NCI-H2107 (cell line): ENCODE measurements at places on chromosomes 16 and 17.

GRCh38 chr17:82876149-82876548, 36.3 kb upstream of the ZNF750 start:
- DNase-seq, result no peak

DNA sequence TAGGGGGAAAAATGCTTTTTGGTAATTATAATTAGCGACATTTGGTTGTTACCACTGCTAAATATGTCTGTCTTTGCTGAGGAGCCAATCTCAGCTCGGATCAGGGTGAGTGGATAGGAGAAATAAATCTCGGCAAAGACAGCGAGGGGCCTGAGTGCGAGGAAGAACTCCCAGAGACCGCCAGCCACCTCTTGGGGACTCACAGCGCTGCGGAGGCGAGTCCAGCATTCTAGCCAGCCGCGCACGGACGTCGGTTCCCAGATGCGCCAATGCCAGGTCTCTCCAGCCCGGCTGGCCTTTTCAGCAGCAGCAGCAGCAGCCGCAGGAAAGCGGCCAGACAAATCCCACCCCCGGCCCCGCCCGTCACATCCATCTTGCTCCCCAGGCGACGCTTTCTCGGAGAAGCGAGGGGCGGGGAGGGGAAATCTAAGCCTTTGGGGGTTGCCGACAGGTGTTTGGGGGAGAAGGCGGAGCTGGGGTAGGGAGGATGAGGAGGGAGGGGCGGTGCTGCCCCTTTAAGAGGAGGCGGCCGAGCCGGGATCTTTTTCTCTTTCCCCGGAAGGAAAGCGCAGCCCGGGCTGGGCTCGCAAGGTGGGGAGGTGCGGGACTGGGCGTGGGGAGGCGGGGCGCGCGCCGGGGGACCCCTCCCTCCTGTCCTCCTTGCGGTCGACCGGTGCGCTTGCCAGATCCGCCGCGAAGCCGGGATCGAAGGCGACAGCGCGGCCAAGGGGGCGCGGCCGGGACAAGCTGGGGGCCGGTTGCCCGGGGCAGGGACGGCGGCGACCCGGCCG, at the start of gene ITGA3:
Gene ITGA3 (plus strand): TSS at position 685 of the 791 bp plus-strand sequence. CDS start 330 bp downstream, outside the sequence.
- DNase-seq, result peak; percentile 91

DNA sequence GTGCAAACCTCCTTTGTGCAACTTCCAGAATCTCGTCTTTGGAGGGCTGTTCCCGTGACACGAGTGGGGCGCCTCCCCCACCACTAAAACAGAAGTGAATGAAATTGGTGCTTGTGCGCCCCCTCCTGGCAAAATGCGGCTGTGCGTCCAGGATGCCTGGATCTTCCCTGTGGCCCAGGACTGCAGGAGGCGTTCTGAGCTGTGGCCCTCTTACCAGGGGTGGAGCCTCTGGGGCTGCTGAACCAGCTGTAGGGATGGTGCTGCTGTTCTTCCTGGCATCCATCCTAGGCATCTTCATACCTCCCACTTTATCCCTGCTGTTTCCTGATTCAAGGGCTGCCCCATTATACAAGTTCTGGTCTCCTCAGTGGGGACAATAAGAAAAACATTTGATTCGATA, 18.5 kb upstream of the NAGLU start:
- no peak for DNase-seq

DNA sequence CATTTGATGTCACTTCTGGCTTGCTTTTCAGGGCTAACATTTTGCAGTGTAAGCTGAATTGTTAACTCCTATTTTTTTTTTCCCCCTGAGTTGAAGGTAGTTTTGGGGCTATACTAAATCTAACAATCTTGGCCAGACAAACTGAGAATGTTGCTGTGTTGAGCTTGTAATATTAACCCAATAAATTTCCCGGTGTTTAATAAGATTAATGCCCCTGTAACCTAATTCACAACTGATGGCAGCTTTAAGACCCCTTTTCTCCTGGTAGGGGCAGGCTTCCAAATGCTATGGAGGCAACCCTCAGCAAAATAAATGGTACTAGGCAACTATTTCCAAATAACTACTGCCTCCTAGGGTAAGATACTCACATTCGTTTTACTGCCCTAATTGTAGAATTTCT, 549.6 kb upstream of the KIF2B start:
- DNase-seq, result no peak

DNA sequence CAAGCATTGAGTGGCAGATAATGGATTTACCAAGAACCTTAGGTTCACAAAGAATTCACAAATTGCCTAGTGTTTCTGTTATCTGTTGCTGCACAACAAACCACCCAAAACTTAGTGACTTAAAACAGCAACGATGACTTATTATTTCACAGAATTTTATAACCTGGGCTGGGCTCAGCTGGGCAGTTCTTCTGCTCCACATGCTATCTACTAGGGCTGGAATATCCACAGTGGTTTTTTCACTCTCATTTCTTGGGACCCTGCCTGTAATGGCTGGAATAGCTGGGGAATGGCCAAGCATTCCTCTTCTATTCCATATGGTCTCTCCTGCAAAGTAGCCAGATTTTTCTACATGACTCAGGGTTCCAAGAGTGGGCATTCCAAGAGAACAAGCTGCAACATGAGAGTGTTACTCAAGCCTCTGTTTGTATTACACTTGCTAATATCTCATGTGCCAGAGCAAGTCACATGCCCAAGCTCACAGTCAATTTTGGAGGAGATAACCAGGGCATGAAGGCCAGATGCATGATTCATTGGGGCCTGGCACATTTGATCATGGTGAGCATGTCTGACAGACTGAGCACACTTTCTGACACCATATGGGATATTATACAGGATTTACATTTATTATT, 4.9 kb upstream of the PSMD7 start:
- DNase-seq, result no peak

DNA sequence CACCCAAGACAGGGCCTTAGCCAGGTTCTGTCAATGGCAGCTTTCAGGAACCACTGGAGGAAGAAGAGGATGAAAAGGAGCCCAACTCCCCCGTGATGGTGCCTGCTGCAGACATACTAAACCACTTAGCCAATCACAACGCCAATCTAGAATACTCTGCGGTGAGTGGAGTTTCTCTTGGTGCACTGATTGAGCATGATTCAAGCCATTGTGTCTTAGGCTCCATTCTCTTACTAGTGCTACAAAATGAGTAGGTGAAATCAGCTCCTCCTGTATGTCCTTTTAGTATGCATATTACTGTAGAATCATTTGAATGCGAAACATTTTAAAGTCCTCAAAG, 1.4 kb downstream of the SETD6 start:
- DNase-seq, result no peak

- no peak for DNase-seq
Measured at GRCh38 chr16:81778861-81779535, at the start of gene PLCG2. Gene PLCG2, plus strand, starts transcription at chr16:81779291. Its CDS starts 6,699 bp downstream, at chr16:81785990.

GRCh38 chr17:75260641-75261335, 618 bp downstream of the GGA3 start:
- DNase-seq, result no peak

DNA sequence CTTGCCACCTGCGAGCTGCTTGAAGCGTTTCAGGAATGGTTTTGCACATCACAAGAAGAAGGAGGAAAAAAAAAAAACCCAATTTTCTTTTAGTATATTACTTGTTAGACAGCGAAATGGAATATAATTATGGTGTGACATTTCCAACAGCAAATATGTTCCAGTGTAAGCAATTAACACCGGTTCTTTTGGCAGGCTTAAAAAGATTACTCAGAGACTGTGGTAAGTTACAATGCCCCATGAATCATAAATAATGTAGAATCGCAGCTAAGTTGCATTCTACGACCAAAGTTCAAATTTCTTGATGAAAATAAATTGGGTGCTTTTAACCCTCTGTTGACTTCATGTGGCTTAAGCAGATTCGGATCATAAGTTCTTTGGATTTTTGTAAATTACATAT, 245.2 kb downstream of the XYLT1 start:
- DNase-seq, result no peak

GRCh38 chr17:75875182-75875939, 3.0 kb downstream of the TRIM47 start:
- no peak for DNase-seq

DNA sequence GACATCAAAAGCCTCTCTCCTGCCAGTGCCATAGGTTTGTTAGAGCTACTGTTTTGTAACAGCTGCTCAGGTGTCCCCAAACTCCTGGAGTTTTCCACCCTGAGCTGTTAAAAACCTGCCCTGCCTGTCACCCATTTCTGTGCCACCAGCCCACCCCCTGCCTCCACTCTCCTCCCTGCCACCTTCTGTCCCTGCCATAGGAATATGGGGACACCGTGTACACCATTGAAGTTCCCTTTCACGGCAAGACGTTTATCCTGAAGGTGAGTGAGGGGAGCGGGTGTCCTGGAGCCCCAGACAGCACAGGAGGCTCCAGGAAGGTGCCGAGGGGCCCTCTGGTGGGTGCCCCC, 5.2 kb upstream of the TCAP start:
- no peak for DNase-seq

GRCh38 chr16:82402665-82403218, 224.0 kb upstream of the CDH13 start:
- no peak for DNase-seq

GRCh38 chr17:51142597-51142996, 10.8 kb upstream of the NME1 start:
- no peak for DNase-seq

GRCh38 chr17:50699410-50699809, 8.3 kb downstream of the ANKRD40 start:
- DNase-seq, result no peak

DNA sequence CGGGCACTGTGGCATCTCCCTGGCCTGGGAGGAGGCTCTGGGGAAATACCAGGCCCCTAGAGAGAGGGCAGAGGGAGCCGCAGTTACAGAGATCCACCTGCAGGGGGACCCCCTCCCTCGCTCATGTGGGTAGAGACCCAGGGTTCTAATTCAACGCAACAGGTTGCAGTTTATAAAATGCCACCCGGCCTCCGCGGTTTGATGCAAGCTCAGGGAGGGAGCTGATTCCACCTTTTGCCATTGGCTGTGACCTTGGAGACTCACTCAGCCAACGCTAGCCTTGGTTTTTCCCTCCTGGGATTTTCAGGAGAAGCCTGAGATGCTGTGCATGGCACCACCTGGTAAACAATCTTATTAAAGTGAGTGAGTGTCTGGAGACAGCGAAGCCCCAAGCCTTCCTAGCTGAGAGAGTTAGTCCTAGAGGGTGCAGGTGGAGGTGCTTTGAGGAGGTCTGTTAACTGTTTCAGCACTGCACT, 12.1 kb downstream of the TTLL6 start:
- peak; percentile 29 for DNase-seq

DNA sequence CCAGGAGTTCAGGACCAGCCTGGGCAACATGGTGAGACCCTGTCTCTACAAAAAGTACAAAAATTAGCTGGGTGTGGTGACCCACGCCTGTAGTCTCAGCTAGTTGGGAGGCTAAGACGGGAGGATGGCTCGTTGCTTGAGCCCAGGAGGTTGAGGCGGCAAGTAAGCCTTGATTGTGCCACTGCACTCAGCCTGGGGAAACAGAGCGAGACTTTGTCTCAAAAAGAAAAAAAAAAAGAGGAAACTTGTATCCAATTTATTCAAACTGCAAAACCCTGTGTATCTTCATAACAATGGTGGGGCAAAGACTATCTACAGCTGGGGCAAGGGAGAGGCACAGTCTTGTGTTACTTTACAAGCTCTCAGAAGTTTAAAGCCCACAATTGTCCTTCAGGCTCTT, 21.5 kb downstream of the GRB7 start:
- DNase-seq, result no peak

DNA sequence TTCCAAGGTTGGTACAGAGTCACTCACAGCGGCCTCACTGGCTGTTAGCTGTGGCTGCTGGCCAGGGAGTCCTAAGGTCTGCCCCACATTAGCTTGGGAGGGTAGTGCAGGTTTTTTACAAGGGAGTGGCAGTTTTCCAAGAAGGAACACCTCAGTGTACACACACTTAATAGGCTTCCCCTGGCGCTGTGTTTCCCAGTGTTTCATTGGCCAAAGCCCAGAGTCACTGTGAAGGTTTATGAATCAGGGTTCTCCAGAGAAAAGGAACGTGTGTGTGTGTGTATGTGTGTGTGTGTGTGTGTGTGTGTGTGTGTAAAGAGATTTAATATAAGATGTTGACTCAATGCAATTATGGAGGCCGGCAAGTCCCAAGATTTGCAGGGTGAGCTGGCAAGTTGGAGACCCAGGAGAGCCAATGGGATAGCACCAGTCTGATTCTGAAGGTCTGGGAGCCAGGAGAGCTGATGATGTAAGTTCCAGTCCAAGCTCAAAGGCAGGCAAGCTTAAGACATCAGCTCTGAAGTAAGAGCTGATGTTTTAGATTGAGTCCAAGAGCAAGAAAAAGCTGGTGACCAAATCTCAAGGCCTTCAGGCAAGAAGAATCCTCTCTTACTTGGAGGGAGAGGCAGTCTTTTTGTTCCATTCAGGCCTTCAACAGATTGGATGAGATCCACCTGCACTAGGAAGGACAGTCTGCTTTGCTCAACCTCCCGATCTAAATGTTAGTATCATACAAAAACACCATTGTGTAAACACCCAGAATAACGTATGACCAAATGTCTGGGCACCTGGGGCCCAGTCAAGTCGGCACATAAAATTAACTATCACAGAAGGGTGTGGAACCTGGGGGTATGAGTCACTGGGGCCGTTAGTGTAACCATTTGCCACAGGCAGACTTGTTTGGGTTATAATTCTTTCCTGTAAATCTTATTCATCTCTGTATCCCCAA, 206.8 kb downstream of the PRKCA start:
- DNase-seq, result no peak

DNA sequence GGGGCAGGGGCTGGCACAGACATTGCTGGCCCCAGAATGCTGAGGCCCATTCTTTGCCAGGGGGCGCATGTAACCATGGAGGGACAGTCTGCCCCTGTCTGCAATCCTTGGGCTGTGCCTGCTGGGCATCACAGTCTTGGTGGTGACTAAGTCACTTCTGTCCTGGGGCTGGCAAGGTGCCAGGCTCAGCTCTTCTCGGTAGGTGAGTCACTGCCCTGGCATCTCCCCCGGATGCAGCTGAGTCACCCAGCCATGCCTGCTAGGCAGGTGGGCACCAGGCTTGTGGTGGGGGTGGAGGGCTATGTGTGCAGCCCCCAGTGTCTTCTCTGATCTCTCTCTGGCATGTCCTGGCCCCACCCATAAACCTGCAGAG, 5.6 kb downstream of the RARA start:
- DNase-seq, result peak; percentile 82

GRCh38 chr16:16052916-16053315, 103.5 kb downstream of the ABCC1 start:
- DNase-seq, result no peak

DNA sequence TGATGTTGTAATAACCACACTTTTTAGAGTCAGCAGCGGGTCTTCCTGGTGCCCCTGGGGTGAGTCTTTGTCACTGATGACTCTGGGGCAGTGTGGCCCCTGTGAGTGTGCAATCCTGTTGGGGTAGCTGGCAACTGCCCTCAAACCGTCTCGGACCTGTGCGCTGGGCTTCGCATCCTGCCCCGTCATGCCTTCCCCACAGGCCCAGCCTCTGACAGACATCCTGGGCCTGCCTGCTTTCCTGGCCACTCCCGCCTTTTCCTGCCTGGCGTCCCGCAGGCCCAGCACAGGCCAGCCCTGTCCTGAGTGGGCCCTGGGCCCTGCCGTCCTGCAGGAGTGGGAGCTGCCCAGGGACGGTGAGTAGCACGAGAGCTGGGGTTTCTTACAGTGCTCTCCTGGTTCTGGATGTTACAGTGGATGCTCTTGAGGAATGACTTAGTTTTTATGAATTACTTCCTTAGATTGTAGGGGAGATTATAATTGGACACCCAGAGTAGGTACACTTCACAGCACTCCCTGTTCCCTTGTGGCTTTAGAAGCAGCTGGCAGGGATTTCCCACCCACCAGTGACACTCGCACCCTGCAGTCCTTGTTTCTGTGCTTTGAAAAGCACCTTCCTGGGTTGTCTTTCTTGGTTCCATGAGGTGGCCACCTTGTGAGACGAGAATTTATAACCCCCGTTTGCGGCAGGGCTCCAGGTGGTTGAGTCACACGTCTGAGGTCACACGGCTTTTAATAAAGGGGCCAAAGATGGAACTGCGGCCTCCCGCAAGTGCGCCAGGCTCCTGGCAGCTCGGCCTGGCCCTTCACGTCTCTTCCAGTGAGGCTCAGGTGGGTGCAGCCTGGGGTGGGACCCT, 50.0 kb upstream of the CAPN15 start:
- no peak for DNase-seq
